HCT116 (cell line): ENCODE measurements at places on chromosomes 3 and 15. TPM values are rescaled to one million over a fixed set of nuclear protein-coding genes. Genes with fewer than 3 reads are reported as not detected.

DNA sequence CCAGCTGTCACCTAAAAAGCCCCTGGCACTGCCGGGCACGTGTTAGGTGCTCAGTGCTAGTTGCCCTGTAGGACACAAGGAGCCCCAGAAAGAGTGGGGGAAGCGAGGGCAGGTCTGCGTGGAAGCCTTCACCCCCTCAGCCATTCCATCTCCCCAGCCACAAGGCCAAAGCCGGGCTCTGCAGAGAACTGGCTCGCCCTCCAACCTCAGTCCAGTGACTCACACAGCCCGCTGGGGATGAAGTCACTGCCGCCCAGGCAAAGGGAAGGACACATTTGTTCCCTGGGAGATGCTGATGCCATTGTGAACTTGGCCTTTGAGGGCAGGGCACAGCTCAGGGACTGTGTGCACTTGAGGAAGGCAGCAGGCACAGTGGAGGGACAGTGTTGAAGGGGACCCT lies 48.1 kb downstream of the IQSEC1 start:
- DNase-seq = peak; percentile 4
- no peaks in the 10 kb centered on the region for H3K27me3 ChIP-seq
- no peak overlapping the region for H3K27ac ChIP-seq
- peaks cover 24% of the 10 kb centered on the region for H3K4me1 ChIP-seq
- H3K36me3 ChIP-seq = no peaks in the 10 kb centered on the region

DNA sequence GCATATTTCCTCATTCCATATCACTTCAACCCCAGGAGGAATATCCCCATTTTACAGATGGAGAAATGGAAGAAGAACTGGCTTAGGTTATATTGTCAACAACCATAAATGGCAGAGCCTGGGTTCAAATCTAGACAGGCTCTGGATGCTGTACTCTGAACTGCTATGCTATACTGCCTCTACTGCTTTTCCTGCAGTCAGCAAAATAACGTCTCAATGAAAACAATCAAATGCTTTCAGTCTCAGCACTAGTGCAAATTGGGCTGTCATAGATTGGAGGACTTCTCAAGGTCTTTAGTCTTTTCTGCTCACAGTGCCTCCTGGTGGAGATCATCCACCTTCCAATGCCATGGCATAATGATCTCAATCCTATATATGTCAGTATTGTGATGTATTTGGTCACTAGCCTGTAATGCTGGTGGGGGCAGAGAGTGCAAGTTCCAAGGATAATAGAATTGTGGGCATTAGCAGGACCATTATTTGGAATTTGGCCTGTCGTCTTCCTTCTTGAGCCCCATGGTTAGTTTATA lies 285.0 kb downstream of the CLSTN2 start:
- peaks cover 16% of the 10 kb centered on the region; the same call in 1 of the 2 replicates for H3K27me3 ChIP-seq
- H3K36me3 ChIP-seq = no peaks in the 10 kb centered on the region
- H3K27ac ChIP-seq = no peak overlapping the region
- H3K4me3 ChIP-seq = no peak overlapping the region

GRCh38 chr3:5485427-5485826 lies 297.9 kb downstream of the EDEM1 start:
- H3K4me3 ChIP-seq = no peak overlapping the region
- H3K27me3 ChIP-seq = peaks cover 6% of the 10 kb centered on the region; the same call in 1 of the 2 replicates
- no peak overlapping the region for H3K27ac ChIP-seq
- no peak for DNase-seq
- H3K36me3 ChIP-seq = no peaks in the 10 kb centered on the region

DNA sequence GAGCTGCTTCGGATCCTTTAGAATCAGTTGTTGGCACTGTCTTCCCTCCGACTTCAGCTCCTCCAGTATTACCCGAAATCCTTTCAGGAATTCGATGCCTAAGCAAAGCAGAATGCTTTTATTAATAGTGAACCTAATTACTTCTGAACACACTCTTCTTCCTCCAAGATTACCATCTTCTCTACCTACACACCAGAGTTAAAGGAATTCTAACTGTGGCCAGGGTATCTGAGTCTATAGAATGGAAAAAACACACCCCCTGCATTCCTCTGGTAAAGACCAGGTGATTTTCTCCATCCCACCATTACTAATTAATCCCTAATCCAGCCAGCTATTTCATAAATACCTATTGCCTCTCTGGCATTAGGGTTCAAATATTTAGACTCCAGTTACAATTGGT lies 49.8 kb downstream of the SPATA12 start:
- no peak overlapping the region for H3K27ac ChIP-seq
- H3K27me3 ChIP-seq = no peaks in the 10 kb centered on the region
- peaks cover 6% of the 10 kb centered on the region; the same call in 1 of the 2 replicates for H3K4me1 ChIP-seq
- no peak overlapping the region for H3K4me3 ChIP-seq
- no peak for DNase-seq
- H3K36me3 ChIP-seq = no peaks in the 10 kb centered on the region

DNA sequence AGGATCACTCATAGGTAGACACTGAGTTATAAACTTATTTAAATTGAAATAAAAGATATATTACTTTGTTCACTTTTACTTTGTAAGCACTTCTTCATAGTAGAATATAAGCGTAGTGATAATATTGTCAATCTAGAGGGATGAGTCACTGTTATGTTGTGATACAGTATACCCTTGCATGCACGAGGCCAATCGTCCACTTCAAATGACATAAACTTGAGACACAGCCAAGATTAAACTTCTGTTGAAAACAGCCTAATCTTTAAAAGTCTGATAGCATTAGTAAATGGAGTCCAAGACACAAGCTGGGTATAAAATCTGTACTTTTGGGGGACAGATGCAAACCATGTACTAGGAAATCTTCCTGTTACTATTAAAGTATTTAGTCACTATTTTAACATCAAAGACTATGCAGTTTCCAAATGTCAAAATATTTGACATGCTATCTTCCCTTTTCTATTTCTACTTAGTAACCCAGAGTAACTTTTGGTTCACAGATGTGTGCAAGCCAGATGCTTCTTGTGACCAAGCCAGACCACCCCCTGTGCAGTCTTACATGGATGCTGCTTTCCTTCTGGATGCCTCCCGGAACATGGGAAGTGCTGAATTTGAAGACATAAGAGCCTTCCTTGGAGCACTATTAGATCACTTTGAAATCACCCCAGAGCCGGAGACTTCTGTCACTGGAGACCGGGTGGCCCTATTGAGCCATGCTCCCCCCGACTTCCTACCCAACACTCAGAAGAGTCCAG lies 85.3 kb downstream of the PIK3R4 start:
- H3K36me3 ChIP-seq = no peaks in the 10 kb centered on the region
- H3K4me1 ChIP-seq = no peaks in the 10 kb centered on the region; the same call in 1 of the 2 replicates
- H3K27me3 ChIP-seq = no peaks in the 10 kb centered on the region
- no peak overlapping the region for H3K4me3 ChIP-seq
- DNase-seq = no peak
- no peak overlapping the region for H3K27ac ChIP-seq

DNA sequence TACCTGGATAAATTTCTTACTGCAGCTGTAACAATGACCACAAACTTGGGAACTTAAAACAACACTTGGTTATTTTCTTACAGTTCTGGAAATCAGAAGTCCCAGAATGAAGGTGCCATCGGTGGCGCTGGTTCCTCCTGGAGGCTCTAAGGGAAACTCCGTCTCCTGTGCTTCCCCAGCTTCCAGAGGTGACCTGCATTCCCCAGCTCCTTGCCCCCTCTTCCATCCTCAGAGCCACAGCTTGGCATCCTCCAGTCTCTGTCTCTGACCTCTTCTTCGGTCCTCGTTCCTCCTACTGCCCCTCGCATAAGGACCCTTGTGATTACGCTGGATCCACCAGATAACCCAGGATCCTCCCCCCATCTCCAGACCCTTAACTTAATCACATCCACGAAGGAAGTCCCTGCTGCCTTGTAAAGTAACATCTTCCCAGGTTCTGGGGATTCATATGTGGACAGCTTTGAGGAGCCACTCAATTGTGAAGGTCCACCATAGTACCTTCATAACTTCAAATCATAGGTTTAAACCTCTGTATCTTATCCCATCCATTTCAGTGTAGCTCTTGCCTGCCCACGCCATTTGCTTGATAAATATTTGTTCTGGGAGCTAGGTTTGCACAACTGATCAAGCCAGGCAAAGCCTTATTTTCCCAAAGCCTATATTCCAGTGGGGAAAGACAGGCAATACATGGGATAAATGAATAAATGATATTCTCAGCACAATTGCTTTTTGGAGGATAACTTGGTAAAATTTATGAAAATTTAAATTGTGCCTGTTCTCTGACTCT lies 34.8 kb downstream of the KLF15 start:
- no peaks in the 10 kb centered on the region for H3K36me3 ChIP-seq
- no peak overlapping the region for H3K27ac ChIP-seq
- no peak for DNase-seq

DNA sequence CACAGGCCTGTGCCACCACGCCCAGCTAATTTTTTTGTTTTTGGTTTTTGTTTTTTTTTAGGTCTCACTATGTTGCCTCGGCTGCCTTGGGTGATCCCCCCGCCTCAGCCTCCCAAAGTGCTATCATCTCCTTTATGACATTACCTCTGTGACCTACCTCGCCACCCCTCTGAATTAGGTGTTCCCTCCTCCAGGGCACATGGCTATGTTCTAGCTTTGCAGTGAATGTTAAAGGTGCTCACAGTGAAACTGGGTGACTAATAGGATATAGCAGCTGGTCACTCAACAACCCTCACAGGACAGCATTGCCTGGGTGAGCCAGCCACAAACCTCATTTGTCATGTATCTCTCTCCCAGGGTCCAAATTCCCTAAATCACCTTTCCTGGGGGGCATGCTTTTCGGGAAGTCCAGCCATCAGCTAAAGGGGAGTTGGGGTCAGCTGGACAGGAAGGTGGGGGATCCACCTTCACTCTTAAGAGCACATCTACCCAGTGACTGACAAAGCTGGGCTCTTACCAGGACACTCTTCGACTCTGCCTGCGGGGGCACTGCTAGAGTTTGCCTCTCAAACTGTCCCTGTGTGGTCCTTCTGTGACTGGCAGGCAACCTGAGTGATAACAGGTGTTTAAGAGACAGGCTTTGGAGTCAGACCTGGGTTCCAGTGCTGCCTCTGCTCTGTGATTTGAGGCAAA lies 1.6 kb upstream of the TTLL3 start:
- H3K36me3 ChIP-seq = peaks cover 31% of the 10 kb centered on the region; the same call in 1 of the 2 replicates
- H3K27ac ChIP-seq = peak overlapping the region; percentile 69
- peak; percentile 45 for DNase-seq
- H3K27me3 ChIP-seq = no peaks in the 10 kb centered on the region
- H3K4me1 ChIP-seq = peaks cover 33% of the 10 kb centered on the region
- no peak overlapping the region for H3K4me3 ChIP-seq

COL6A5 gene
- total RNA-seq = not detected

DAZL gene
- not detected for total RNA-seq

FAM162A gene
- total RNA-seq = 74.1 TPM
